ENCODE measurements at places on chromosomes 13 and 19.

- no peak for DNase-seq
Measured at GRCh38 chr13:25051065-25051464, 44.9 kb upstream of the PABPC3 start.

DNA sequence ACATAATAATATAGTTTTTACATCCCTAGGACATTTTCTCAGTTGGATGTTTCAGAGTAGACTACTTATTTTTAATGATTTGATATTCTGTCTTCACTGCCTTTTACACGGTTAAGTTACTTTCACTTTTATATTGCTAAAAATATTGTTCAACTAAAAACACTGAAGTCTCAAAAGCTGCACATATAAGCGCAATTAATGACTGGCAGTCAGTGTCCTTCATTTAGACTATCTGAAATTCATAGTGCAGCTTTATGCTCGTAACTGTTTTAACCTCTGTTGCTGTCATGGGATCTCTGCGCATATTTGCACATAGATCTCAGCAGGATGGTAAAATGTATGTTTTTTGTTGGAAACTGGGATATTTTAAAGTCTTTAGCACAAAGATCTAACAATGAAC, 864.3 kb downstream of the SLITRK6 start:
- DNase-seq, result no peak

DNA sequence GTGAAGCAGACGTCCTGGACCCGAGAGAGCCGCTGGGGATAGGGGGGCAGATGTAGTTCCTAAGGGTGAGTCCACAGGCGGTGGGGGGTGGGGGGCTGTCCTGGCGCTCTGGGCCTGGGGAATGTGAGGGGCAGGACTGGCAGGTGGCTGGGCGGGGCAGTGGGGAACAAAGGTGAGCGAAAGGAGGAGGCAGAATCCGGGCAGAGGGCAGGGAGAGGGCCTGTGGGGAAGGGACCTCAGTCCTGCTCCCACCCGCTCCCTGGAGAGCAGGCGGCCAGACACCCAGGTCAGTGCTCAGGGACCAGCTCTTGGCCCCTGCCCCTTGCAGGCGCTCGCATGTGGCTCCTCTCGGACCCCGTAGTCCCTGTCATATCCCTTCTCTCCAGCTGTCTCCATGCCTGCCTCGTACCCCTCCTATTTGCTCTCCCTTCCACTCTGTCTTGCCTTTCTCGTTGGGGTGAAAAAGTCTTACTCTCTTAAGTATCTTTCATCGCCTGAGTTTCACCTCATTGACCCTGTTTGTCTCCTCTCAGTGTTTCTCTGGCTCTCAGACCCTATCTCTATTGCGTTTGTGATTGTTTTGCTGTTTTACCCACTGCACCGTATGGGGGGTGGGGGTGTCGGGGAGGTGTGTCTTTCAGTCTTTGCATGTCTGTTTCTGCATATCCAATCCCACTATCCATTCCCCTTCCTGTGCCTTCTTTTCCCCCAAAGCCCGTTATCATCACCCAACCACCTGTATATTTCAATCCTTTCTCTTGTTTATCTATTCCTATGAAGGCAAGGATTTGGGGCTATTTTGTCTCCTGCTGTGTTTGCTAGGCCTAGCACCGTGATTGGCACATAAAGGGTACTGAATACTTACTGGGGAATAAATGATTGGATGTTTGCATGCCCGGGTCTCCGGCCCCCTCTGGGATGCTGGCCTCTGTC, 5.8 kb downstream of the SPHK2 start:
- DNase-seq, result no peak

- no peak for DNase-seq
Measured at GRCh38 chr13:94182185-94182761, 297.2 kb downstream of the DCT start.

DNA sequence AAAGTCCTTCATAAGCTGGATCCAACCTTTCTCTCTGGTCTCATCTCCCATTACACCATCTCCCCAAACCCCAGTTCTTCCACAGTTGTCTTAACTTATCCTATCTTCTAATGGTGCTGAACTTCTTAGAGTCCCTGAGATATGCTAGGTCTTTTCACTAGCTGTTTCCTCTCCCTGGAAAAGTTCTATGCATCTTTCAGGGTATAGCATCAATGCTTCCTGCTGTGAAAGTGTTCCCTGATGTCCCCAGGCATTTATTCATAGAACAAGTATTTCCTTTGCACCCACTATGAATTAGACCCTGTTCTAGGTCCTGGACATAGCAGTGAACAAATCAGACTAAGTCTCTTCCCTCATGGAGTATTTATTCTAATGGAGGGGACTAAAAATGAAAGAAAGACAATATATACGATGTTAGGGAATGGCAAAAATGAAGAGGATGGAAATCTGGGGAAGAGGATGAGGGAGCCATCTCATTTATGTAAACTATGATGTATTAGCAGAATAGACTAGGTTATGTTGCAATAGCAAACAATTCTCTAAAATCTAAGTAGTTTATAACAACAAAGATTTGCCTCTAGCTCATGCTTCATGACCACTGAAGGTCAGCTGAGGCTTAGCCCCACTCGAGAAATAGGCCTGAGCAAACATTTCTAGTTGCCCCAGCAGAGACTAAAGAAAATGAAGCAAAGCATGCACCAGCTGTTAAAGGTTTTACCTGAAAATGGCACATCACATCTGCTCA, 120.0 kb downstream of the CYSLTR2 start:
- DNase-seq, result no peak

DNA sequence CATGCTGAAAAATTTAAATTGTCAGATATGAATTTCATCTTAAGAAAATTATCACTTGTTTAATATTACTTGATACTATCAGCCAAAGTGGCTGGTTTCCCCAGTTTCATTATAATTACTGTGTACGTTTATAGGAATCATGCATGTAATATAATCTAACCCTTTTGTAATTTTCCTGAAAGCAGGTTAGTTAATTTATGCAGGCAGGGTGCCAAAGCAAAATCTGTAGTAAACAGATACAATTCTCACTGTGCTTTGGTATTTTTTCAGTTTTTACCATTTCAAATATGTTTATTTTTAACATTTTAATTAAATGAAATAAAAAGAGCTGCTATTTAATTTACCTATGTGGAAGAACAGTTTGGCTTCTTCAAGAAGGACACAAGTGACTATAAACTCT, 1227.5 kb upstream of the MIR17HG start:
- DNase-seq, result no peak

Measured in SIG-M5 (cell line).